ENCODE measurements at places on chromosomes 12 and 14. TPM values are rescaled to one million over a fixed set of nuclear protein-coding genes. Genes with fewer than 3 reads are reported as not detected.

ARF3 gene
- 198 TPM for polyA plus RNA-seq

TAS2R8 gene
- not detected for polyA plus RNA-seq

IFT81 gene
- polyA plus RNA-seq, result 8.1 TPM

PAX9 gene
- not detected for polyA plus RNA-seq

SERPINA4 gene
- not detected for polyA plus RNA-seq

TMEM106C gene
- 66.4 TPM for polyA plus RNA-seq

ABHD12B gene
- not detected for polyA plus RNA-seq

OTUB2 gene
- polyA plus RNA-seq, result 1.1 TPM

WNT5B gene
- polyA plus RNA-seq, result 98.8 TPM

LTB4R gene
- 2.3 TPM for polyA plus RNA-seq

GNB3 gene
- 20.5 TPM for polyA plus RNA-seq

TEX52 gene
- not detected for polyA plus RNA-seq

RIPK3 gene
- not detected for polyA plus RNA-seq

SELPLG gene
- polyA plus RNA-seq, result 10.8 TPM

PTPRR gene
- 0.21 TPM for polyA plus RNA-seq

PTGER2 gene
- polyA plus RNA-seq, result 59.4 TPM

PSMD9 gene
- 135 TPM for polyA plus RNA-seq

CLEC4E gene
- polyA plus RNA-seq, result not detected

MYH6 gene
- polyA plus RNA-seq, result not detected

TAOK3 gene
- 26.3 TPM for polyA plus RNA-seq

KCNH5 gene
- polyA plus RNA-seq, result 0.03 TPM

SMOC1 gene
- polyA plus RNA-seq, result 3.2 TPM

ASCL4 gene
- polyA plus RNA-seq, result not detected
